ENCODE measurements at places on chromosomes 7 and 10.
A peak's percentile ranks its signal among the peaks of the same experiment; 100 is the strongest.

DNA sequence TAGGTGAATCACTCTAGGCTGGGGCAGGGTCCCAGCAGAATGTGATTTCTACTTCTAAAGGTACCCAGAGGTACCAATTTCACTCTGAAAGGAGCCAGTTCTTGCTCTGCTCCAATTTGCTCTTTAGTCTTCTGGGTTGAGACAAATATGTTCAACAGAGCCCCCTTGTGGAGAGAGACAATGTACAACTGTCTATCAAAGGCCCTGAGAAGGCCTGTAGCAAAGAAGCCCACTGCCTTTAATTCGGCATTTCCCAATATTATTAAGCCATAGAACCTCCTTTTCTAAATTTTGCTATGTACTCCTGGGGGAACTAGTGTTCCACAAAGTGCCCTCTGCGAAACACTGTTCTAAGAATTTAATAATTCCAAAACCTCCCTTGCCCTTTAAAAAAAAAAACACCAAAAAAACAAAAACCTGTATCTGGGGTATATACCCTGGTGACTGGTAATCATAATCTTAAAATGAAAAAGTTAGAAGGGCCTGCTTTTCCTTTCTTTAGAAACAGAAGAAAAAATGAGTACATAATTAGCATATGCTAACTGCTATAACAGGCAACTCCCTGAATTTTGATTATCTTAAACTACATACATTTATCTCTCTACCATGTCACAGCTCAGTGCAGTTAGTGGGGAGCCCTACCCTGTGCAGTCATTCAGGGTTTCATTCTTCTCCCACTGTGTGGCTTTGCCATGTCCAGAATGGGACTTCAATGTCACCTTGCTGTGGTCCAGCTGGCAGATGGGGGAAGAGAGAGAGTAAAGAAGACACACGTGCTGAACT lies 160.9 kb upstream of the BMPER start:
- DNase-seq = no peak

DNA sequence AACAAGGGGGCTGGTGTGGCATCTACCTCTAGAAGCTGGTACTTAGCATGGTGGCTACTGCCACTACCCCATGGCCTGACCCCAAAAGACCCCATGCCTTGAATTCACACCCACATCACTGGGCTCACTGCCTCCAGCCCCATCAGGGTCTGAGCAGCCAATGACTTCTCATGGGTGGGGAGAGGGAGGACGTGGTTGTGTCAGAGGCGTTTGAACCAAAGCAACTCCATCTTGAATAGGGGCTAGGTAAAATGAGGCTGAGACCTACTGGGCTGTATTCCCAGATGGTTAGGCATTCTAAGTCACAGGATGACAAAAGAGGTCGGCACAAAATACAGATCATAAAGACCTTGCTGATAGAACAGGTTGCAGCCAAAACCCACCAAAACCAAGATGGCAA lies 15.2 kb downstream of the KCP start:
- no peak for DNase-seq

DNA sequence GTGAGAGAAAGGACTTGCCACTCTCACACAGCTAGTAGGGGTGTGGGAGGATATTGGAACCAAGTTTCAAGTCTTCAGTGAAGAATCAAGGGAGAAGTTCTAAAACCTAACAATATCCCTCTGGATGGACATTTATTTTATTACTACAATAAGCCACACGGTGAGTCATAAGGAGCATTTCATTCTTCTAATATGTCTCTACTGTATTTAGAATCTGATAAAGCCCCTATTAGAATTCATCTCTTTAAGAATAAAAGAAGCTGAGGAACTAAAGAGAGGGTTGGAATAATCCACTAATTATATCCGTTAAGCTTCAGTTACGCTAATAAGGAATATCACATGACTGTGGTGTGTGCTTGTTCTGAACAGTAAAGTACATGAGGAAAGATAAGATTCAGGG lies 40.9 kb upstream of the ATRNL1 start:
- DNase-seq = peak; percentile 8

- no peak for DNase-seq
These were observed 200.3 kb upstream of the ZWINT start for GRCh38 chr10:56561336-56561735.

- DNase-seq = peak; percentile 76
These were observed 75.7 kb upstream of the CCDC71L start for GRCh38 chr7:106736508-106737201.

DNA sequence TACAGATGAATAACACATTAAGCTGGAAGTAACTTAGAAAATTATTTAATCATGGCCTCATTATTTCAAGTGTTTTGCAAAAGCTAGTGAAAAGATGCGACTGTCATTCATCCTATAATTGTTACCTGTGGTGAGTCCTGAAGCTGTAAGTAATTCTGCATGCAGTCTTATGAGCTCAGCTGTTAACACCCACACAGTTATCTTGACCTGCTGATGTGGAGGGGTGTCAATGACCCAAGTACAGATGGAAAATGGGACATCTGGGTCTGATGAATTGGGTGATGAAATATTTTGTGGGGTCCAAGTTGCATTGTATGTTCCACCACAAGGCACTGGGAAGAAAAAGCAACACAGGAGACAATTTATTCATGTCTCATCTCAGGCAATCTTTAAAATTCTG lies 68.9 kb downstream of the OR13A1 start:
- DNase-seq = no peak

DNA sequence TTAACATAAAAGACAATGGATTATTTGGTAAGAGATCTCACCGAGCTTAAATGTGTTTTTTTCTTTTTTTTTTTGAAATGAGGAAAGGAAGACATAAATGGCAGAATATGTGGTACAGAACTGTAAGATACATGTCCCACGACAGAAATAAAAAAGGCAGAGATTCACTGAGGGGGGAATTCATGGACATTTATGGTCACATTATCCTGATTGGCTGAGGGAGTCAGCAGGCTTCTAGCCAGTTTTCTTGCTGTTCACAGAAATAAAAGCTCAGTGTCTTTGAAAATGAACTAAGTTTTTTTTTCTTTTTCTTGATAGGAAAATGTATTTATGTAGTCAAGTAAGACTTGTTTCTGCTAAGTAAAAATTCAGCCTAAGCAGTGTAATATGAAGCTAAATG lies 8.2 kb upstream of the FAS start:
- DNase-seq = no peak

DNA sequence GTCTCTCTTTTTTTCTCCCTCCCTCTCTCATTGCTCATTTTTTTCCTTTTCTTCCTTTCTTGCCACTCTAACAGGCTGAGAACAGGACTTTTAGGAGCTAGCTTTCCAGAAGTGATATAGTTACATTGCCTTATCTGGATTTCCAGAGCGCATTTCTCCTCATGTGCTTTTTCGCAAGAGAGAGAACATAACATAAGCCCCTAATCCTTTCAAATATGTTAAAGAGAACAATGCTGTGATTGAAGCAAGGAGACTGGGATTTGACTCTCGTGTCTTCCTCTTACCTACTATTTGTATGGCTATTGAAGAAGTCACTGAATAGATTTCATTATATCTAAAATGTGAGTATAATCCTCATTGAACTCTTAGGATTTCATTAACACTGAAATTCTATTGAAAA lies 101.2 kb upstream of the PRPS1L1 start:
- no peak for DNase-seq

- peak; percentile 65 for DNase-seq
These were observed 127.9 kb downstream of the CPED1 start for GRCh38 chr7:121116396-121116795.

DNA sequence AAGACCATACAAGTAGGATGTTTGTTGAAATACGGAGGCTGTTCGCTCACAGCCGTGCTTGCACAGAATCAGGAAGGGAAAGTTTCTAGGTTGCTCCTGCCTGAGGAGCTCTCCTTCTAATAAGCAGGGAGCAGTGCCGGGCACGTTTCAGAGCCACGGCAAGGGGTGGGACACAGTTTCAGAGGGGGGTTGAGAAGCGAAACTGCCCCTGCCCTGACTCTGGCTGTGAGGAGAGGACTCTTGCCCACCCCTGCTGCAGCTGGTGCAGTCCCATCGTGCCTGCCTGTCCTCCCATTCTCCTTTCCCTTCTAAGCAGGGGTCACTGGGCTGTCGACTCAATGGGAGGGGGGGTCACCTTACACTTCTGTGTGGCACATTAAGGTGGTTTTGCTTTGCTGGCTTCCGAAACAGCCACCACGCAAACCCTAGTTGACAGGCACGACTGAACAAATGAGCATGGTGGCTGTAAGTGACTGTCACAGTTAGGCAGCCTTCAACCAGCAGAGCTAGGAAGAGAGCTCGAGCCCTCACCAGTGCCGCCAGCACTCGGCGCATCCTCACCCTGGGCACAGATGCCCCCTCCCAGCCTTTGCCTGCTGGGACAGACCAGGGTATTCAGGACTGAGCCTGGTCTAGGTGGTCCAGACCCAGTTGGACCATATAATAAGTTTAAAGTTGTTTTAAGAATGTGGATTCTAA lies 37.5 kb downstream of the ZNF467 start:
- DNase-seq = no peak

DNA sequence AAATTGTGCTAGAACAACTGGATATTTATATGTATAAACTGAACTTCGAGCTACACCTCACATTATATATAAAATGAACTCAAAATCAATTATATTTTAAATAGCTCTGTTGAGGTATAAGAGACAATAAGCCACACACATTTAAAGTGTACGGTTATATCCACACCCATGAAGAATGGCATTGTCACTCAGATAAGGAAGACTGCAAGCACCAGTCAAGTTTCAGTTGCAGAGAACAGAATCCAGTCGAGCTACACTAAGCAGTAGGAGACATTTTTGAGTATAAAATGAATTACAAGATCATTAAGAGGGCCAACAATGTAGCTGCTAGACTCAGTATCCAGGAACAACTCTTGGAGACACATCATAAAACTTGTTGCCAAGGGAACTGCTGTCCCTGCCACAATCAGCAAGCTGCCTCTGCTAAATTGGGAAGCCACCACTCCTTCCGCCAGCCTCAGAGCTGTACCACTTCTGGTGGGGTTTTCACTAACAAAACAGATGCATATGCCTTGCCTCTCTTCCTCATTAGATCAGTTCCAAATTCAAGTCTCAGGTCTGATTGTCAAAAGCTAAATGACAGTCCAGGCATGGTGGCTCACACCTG lies 19.6 kb upstream of the GPNMB start:
- no peak for DNase-seq

DNA sequence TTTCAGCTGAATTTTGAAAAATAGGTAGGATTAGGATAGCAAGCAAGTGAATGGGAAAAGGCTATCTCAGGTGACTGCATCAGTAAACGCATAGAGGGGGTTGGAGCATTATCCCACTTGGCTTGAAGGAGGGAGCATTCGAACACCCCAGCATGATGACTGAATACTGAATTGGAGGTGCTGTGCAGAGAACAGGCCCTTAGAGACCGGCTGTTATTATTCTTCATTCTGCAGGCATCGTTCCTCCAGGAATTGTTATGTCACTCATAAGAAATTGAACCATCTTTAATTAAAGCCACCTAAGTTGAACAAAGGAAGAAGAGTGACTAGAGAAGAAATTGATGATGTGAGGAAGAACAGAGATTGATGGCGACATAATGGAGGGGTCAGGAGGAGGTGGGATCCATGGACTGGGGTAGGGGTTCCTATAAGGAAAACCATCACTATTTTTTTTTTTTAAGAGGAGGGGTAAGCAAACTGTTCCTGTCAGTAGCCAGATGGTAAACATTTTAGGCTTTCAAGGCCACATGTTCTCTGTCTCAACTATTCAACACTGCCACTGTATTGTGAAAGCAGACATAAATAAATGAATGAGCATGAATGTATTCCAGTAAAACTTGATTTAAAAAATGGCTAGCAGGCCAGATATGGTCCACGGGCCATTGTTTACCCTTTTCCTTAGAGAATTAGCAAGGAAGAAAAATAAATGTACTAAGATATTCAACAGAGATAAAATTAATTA lies 264.7 kb upstream of the TAC1 start:
- no peak for DNase-seq

DNA sequence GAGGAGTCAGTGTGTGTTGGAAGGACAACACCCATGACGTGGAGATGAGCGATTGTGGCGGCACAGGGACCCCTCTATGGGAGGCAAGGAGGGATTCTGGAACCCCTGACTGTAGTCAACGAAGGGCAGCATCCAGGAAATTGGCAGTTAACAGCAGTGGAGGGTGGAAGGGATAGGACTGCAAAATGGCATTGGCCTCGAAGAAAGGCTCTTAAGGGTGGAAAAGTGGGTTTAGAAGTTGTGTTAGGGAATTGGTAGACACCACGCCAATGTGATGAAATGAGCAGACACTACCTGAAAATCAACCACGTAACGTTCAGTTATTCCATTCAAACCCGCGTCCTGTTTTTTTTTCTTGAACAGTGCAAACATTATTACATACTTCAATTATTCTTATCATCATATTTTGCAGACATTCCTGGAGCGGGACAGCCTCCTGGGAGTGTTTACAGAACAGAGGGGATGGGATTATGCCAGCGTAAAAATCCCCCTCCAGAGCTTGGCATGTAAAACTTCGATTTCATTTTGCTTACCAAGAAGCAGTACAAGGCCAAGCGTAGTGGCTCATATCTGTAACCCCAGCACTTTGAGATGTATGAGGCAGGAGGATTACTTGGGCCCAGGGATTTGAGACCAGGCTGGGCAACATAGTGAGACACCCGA lies 272.1 kb downstream of the WDR37 start:
- no peak for DNase-seq

- DNase-seq = no peak
These were observed 15.2 kb downstream of the FAM24B start for GRCh38 chr10:122864194-122864592.

GRCh38 chr10:114975091-114975490 lies 37.1 kb downstream of the TRUB1 start:
- DNase-seq = no peak

DNA sequence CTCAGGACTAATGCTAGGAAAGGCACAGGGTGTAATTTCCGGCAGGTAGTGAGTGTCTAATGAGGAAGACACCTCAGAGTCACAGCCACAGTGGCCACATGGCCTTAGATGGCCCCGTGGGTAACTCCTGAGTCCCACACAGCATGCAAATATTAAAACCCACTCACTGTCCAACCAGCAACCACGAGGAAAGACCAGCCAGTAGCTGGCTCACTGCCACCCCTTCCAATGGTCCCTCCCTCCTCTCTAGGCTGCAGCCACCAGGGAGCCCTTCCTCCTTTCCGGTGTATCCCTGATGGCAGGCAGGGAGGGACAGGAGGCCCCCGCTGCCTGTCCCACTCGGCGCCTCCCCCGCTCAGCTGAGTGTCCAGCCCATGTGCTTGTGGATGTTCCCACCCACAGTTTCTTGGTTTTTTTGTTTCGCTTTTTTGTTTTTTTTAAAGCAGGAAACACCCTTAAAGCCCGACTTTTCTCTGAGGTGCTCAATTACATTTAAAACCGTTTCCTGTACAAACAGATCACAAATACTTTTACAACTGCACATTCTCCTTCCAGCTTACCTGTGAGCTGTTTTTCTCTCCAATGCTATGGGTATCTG lies 9.2 kb downstream of the BNIP3 start:
- no peak for DNase-seq

- peak; percentile 21 for DNase-seq
These were observed 44.6 kb upstream of the VDAC2 start for GRCh38 chr10:75165684-75166622.

- no peak for DNase-seq
These were observed 18.8 kb downstream of the ZNF282 start for GRCh38 chr7:149214020-149214720.

All from fibroblast of skin of right biceps (primary cell).